ENCODE measurements at places on chromosomes 7 and 10.

DNA sequence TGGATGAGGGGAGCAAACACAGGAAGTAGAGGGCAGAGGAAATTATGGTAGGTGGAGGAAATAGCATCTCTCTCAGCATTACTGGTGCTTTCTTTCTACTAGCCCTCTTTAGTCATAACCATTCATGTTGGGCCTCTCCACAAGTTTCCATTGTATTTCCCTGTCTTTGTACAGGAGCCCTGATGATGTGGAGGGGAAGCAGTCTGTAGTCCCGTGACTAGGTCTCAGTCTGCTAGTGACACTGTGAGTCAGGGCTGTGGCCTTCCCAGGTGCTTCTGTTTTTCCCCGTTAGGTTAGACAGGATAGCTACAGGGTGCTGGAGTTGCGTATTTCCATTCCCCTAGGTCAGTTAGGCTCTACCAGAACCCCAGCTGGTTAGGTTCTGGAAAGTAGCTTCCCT lies 82.9 kb upstream of the NAMPT start:
- no peak for DNase-seq

GRCh38 chr7:506921-507622 lies 12.6 kb downstream of the PDGFA start:
- DNase-seq, result no peak

GRCh38 chr7:33873981-33874750 lies 31.2 kb upstream of the BMPER start:
- DNase-seq, result no peak

GRCh38 chr10:70891627-70892026 lies 3.3 kb upstream of the PCBD1 start:
- no peak for DNase-seq

GRCh38 chr7:3790803-3791202 lies 489.8 kb downstream of the SDK1 start:
- no peak for DNase-seq

DNA sequence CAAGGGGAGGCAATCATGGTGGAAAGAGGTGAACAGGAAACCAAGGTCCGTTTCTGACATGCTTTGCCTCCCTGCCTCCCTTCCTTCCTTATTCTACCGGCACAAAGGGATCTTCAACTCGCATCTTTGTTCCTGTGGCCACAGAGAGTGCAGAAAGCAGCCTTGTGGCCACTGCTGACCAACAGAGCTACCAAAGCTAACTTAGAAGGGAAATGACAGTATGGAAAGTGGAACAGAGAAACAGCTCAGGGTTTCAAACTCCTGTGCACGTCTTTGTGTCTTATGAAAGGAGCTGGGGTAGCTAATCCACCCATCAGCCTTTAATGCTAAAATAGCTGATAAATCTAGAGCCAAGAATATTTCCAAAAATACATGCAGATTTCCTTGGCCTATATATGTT lies 588.0 kb downstream of the SORCS1 start:
- no peak for DNase-seq

GRCh38 chr7:37367010-37367409 lies 81.7 kb downstream of the ELMO1 start:
- no peak for DNase-seq

DNA sequence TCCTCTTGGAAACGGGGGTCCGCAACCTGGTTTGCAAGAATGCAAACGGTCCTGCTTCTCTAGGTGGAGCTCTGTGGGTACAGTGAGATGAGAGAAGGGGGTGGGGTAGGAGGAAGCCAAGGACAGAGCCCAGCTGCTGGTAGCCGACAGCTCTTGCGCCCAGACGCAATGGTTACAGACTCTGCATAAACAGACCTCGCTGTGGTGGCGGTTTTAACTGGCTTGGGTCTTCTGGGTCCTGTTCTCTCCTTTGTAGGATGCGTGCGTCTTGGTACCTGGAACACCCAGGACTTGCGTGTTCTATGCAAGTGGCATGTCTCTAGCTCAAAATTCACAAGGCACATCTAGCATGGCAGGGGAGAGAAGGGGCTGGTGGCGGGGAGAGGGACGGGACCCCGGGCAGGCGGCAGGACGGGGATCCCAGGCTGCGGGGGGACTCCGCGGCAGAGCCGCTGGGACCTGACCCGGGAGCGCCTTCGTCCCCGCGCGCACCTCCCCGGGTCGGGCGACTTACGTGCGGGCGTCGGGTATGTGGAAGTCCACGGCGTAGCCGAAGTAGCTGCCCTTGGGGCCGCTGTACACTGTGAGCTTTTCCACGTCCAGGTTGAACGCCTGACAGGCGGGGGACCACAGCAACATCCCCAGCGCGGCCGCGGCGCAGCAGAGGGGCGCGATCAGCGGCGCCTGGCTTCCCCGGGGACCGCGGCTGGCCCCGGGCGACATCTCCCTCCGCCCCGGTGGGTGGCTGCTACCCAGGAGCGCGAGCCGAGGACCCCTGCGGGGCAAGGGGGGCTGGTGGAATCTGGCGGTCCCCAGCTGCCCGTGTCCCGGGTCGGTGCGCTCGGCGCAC lies 448 bp downstream of the ITGA8 start:
- no peak for DNase-seq

Data from nucleus accumbens (tissue), 56 donors.